Activated T-helper 1 cell treated with anti-CD3 and anti-CD28 coated beads, Interleukin-2, amount 50 U/mL, for 16 hours (primary cell): ENCODE measurements at places on chromosomes 2 and 18.

DNA sequence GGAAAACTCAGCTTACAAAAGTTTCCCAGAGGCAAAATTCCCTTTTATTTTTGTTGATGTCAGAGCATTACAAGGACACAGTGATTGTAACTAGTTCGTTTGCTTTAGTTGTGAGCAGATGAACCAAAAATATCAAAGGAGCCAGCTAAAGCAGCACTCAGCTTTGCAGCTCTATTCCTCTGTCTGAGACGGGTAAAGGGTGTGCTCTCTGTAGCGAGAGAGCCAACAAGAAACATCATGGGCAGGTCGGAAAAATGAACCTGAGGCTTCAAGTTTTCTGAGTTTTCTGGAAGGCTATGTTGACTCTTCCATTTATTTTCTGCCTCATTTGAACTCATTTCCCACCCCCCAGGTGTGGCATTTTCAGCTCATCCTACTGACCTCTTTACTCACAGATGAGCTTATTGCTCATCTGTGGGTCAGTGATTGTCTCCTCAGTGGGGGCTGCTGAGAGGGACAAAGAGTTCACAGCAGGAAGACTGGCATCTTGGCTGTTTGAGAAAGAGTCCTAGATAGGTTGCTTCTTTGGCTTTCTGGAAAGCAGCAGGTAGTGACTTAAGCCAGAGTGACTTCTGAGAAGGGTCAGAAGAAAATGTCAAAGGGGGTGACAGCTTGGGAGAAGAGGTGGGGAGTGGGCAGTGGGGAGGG, 66.6 kb upstream of the EPC2 start:
- DNase-seq = no peak

- DNase-seq = no peak
Observed at GRCh38 chr2:186950694-186951093, 101.7 kb upstream of the ZSWIM2 start.

DNA sequence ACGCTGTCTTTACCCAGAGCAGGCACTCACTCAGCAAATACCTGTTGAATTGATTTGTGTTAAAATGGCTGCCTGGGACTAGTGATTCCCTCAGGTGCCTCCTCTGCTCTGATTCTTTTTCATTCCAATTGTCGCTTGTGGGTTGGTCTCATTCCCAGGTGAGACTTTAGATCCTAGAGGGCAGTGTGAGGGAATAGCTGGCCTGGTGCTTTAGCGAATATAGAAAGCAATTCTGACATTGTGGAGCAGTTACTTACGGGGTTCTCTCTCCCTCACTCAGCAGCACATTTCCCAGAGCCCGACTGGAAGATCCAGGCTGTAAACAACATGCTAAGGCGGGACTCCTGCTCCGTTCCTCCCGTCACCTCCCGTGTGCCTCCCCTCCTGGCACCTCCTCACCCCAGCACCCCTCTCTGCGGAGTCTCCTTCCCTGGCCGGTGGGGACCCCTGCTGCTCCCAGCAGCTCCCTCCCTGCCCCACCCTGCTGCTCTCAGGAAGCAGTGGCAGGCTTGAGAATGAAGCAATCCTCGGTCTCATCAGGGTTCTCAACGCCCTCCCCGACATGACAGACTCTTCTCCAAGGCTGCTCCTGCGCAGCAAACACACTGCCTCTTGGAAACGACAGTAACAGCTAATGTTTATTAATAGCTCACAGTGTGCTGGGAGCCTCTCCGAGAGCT, 26.9 kb downstream of the CELF4 start:
- no peak for DNase-seq

- DNase-seq = no peak
Observed at GRCh38 chr2:144643537-144644336, 123.8 kb upstream of the ZEB2 start.

- DNase-seq = no peak
Observed at GRCh38 chr2:85024372-85025047, 53.5 kb downstream of the KCMF1 start.

DNA sequence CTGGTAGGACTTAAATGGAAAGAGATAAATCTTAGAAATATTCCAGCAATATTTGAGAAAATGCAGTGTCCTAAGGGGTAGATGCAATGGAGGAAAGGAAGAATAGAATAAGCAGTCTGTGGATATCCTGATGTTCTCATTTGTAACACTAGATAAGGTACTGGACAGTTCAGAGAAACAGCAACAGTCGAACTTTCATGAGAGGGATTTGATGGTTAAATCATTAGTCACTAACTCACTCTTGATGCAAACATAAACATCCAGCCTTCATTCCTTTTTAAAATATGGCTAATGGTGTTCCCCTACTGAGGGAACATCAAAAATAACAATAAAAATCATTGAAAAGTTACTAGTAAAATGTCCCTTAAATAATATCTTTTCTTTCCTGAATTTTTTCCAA, 211.4 kb upstream of the SLC39A10 start:
- no peak for DNase-seq

GRCh38 chr2:111138839-111139238, 18.1 kb downstream of the BCL2L11 start:
- no peak for DNase-seq

DNA sequence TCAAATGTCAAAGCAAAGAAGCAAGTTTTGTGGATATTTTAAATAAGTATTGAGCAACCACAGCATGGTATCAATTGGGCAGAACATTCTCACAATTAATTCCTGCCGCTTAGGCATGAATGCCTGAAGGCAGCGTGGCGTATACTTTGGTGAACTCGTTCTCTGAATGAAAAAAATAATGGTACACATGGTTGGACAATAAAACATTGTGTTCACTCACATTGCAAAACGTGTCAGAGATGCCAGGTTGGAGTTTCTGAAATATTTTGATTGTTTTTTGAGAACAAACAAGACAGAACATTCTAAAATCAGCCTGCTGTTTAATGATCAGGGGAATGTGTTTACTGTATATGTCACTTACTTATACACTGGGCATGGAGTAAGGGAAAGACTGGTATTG, 254.2 kb downstream of the CDH2 start:
- DNase-seq = no peak

- DNase-seq = no peak
Observed at GRCh38 chr2:218028189-218028495, 25.3 kb upstream of the TNS1 start.

- no peak for DNase-seq
Observed at GRCh38 chr2:20524412-20525040, 77.7 kb downstream of the RHOB start.

GRCh38 chr18:43405097-43405496, 127.8 kb upstream of the SYT4 start:
- DNase-seq = no peak

DNA sequence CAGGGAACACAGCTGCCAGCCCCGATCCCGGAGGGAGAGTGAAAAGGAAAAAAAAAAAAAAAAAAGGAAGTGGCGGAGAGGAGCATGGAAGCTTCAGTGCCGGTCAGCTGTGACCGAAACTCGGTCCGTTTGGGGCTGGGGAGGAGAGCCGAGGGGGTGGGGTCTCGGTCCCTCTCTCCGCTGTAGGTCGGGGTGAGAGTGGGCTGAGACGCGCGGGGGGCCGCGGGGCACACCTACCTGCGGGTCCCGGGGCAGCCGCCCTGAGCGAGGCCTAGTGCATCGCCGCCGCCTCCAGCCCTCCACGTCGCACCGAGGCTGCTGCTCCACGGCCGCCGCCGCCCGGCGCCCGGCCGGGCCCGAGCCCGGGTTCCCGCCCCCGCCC, 536 bp downstream of the VPS54 start:
- no peak for DNase-seq

GRCh38 chr2:181458871-181459270, 1.7 kb downstream of the ITGA4 start:
- DNase-seq = no peak

DNA sequence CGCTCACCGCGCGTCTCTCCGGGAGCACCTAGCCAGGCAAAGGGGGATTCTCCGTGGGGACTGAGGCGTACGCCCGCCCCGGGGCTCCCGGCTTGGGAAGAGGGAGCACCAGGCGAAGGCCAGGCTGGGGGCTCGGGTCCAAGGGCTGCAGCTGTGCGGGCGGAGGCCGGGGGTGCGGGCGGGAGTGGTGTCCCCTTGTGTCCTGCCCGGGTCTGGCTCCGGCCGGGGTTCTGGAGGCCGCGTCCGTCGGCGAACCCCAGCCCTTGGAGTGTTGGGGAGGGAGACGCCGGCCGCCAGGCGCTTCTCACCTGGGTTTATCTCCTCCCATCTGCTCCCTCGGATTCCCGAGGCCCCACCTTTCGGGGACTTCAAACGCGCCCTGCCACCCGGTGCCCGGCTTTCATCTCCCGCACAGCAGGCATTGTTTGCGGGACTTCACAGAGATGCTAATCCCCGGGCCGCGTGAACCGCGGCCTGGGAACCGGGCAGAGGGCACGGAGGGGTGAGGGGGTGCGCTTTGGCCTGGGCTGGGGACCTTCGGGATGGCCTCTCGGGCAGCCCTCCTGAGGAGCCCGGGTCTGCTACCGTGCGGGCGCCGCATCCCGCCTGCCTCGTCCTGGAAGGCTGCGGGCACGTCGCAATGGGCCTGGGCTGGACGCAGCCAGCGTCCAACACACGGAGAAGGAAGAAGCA, 5.0 kb upstream of the GBX2 start:
- no peak for DNase-seq

DNA sequence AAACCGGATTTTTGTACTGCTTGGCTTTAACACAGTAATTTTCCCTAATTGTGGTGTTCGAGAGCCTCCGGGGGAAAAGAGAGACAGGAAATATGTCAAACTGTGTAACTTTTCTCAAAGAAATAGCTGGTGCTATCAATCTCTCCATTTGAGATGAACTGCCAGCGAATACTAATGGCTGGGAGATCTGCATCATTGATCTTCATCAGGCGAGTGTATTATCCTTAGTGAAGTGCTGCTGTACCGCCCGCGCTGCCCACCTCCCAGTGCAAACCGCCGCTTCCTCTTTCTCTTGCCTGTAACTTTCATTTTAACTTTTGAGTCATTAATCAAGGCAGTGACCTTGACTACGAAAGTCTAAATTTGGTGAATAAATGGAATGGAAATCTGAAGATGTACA, 246.1 kb upstream of the ST6GAL2 start:
- DNase-seq = no peak

- no peak for DNase-seq
Observed at GRCh38 chr2:216142540-216142939, 33.4 kb downstream of the XRCC5 start.

DNA sequence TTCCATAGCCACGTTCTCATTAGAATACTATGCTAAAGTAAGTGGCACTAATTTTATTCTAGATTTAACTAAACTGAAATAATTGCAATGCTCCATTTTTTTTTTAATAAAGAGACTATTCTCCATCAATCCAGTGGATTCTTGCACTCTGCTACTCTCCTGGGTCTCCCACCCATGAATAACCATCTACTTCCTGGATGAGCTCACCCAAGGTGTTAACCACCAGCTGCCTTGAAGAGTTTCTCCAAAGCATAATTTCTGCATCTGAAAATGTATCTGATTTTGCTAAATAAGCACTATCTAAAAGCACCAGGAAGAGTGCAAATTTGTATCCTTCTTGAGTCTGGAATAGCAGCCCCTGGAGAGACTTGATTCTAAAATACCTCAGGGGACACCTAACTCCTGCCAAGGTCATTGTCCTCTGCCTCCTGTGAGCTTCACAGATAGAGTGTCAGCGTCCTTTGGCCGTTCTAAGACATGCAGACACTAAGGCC, 41.6 kb upstream of the SH3BP4 start:
- DNase-seq = no peak

DNA sequence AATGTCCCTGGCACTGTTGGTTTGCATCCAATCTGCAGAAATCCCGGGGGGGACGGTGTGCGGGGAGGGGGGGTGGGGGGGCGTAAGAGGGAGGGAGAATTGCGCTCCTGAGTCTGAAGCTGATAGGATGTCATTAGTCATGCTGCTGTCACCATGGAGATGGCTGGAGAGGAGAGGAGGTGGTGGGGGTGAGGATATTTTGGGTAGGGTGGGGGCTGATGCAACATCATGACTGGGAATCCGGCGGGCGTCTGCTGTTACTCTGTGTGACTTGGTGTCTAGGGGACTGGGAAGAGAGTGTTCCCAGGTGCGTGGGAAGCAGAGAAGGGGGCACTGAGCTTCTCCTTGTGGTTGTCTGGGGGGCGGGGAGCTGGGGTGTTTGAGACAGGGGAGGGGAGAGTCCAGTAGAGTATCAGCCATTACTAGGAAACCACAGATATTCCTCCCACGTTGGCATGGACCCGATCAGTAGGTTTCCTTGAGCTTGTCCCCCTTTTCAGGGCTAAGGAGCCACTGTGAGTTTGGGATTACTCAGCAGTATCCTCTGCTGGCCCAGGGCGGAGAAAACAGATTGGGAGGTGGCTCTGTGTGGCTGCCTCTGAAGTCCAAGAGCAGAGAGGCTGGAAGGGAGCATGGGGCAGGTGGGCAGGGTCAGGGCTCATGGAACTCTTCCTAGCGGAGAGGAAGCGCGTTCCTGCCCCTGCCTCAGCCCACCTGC, 18.9 kb downstream of the TET3 start:
- no peak for DNase-seq

DNA sequence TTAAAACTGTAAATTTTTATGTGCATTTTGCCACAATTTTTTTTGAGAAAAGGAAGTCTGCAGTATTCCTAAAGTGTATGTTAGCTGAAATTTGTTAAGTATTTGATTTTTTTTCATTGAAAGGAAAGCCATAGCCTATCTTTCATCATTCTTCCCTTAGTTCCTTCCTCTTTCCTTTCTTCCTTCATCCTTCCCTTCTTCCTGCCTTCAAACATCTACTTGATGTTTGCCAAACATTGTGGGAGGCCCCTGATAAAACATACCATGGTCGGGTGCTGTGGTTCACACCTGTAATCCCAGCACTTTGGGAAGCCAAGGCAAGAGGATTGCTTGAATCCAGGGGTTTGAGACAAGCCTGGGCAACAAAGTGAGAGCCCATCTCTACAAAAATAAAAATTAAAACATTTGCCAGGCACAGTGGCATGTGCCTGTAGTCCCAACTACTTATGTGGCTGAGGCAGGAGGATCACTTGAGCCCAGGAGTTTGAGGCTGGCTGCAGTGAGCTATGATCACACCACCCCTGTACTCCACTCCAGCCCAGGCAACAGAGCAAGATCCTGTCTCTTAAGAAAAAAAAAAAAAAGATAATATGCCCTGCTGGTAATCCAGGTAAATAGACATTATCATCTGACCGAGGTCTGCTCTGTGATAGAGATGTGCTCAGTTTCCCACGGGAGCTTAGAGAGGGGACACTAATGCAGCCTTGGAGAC, 278.4 kb upstream of the STON1 start:
- no peak for DNase-seq

DNA sequence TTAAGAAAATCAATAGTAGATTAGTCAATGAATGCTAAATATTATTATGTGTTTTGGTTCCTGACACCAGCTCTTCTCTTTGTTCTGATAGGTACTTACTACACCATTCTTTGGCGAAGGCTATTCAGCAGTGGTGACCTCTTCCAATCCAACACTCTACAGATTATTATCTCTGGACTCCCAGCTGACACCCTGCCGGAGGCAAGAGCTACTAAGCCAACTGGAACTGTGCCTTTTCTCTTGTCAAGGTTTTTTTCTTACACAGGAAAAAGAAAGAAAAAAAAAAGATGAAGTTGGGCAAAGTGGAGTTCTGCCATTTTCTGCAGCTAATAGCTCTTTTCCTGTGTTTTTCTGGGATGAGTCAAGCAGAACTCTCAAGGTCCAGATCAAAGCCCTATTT, 11.7 kb downstream of the CDH7 start:
- DNase-seq = no peak
